ENCODE measurements at places on chromosomes 4 and X.

DNA sequence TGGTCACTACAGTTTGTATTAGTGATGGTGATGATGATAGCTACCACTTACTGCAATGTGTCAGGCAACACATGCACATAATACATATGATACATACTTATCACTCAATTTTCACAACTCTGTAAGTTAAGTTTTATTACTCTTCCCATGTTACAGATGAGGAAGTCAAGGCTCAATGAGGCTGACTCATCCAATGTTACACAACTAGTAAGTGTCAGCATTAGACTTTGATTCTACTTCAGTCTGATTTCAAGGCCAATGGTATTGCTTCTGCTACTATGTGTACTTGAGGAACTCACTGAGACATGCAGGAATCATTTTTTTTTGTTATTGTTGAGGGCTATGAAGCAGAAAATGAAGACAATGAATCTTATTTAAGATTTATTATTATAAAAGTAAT is 96.4 kb upstream of the TRPC5OS start:
- no peak for DNase-seq

DNA sequence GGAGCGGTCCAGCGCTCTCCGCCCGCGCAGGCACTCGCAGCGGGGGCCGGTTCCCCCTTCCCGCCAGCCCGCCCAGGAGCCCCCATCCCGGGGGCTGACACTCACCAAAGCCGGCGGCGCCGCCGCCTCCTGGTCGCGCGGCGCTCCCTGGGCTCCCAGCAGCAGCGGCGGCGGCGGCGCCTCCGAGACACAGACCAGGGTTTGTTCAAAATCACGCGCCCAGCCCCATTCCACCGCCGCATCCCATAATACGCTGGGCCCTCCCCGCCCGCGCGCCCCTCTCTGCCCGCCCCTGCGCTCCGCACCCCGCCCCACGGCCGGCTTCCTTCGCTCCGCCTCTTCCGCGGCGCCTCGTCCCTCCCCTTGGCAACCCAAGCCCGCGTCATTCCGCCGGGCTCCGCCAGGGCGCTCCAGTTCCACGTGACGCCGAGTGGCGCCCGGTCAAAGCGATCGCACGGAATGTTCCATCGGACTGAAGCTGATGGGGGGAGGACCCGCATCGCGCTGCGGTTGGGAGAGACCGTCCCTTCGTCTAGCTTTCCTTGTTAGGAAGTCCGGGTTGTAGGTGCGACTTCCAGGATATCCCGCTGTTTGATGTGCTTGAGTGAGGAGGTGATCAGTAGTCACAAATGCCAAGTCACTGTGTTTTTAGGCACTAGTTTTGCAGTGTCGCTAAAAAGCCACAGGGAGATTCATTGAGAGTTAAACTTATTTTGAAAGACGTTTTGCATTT is 2.2 kb upstream of the LIN54 start:
- peak; percentile 92 for DNase-seq

- no peak for DNase-seq
Observed at GRCh38 chr4:4249866-4250265, 1.8 kb upstream of the TMEM128 start.

GRCh38 chrX:4035874-4036273 is 322.4 kb upstream of the PRKX start:
- no peak for DNase-seq

GRCh38 chr4:122739174-122739573 is 6.7 kb downstream of the BBS12 start:
- no peak for DNase-seq

DNA sequence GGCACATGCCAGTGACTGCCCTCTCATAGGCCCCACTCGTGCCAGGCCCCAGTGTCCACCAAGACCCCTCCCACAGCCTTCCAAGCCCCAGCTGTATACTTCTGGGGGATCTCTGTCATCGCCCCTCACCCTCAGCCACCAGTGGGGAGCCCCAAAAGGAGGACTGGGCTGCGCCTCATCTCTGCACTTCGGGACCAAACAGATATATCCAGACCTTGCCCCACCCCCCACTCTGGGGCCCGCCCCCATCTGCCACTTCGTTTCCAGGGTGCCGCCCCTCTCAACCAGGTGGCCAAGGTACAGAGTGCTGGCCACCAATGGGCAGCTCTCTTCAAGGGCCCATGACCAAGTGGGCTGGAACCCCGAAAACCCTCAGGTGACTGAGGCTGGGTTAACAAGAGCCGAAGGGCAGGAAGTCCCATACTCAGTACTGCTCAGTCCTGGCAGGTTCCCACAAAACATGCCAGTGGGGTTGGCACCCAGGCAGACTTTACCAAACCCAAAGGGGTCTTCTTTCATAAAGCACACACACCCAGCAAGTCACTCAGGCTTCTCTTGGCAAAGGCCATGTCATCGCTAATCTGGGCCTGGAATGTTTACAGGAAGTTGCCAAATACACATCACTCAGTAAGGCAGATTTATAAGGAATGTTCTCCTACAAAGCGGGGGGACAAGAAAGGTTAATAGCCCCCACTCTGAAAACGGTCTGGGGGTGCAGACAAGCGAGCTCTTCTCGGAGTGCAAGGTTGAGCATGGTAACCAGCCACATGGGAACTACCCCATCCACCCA is 4.4 kb downstream of the ZFYVE28 start:
- no peak for DNase-seq

DNA sequence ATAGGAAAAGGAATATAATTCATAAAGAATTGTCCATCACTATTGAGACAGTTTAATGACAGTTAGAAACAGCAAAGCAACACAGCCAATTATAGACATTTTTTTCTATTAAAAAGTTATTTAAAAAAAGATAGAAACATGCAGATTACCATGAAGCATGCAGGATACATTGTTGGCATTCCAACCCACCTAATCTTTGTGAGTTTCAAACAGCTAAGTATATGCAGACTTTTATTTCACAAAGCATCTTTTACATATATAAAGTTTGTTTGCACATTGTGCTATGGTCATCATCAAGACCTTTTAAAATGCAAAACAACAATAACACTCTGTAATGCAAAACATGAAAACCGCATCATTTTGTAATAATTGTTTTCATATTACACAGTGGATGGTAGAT is 125.9 kb upstream of the ETNPPL start:
- no peak for DNase-seq

DNA sequence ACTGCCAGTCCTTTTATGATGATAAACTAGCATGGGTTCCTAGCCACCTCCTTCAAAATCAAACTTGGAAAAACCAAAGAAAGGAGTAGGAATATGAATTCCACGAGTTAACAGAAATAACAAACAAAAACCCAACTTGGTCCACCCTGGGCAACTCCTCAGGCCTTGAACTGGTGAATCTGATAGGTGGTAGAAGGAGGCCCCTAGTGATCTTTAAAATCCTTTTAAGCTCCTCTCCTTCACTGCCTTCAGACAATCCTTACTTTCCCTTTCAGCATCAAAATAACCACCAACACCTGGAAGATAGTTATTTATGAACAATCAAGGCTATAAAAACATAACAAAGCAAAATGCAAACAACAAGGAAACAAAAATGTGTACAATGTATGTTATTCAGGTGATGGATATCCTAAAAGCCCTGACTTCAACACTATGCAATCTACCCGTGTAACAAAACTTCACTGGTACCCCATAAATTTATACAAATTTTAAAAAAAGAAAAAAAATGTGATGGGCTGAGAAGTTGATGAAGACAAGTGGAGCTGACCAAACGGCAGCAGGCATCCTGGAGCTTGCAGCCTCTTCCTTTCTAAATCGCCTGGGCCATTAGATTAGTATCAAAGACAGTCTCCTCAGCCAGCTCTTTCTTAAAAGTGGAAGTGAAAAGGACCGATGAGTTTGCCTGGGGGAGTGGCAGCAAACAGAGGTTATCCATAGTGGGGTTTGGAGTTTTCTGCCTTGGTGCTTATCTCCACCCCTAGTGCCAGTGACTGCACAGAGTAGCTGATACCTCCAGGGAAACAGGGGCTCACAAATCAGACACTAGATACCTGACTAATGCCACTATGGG is 179.6 kb downstream of the TMA16 start:
- DNase-seq = no peak

GRCh38 chrX:129523079-129523911 is at the start of gene SMARCA1:
Gene SMARCA1 (minus strand): TSS chrX:129523490. CDS start chrX:129523370, 120 bp downstream.
- DNase-seq = no peak

DNA sequence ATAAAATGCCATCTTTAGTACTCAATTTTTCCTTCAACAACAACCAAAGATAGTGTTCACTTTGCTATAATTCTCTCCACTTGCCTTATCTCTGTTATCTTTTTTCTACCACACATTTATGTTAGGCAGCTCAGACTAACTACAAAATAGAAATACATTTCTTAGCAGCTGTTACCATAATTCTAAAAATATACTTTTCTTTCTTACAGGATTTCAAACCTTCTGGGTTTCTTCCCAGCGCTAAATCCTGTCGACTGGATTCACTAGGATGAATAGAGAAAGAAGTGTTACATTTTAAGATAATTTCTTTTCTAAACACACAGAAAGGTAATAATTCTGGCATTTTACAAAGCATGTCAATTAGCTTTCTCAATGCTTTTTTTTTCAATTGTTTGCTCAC is 105.5 kb upstream of the GK2 start:
- DNase-seq = no peak

DNA sequence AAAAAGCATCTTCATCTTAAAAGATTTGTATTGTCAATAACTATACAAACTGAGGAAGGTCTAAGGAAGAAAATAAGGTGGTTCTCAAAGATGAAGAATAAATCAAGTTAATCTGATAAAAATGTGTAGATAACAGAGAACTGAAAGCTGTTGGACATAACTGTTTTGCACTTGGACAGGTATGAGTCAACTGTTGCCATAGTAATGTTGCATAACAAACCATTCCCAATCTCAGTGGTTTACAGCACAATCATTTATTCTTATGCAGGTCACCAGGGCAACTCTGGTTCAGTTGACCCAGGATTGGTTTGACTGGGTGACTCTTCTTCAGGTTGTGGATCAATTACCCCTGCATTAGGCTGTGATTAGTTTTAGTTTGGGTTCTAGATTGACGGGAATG is 2197.7 kb downstream of the ARAP2 start:
- DNase-seq = no peak

GRCh38 chr4:40552536-40552935 is 77.1 kb downstream of the RBM47 start:
- no peak for DNase-seq

- DNase-seq = no peak
Observed at GRCh38 chr4:24889991-24890390, 22.9 kb downstream of the CCDC149 start.

DNA sequence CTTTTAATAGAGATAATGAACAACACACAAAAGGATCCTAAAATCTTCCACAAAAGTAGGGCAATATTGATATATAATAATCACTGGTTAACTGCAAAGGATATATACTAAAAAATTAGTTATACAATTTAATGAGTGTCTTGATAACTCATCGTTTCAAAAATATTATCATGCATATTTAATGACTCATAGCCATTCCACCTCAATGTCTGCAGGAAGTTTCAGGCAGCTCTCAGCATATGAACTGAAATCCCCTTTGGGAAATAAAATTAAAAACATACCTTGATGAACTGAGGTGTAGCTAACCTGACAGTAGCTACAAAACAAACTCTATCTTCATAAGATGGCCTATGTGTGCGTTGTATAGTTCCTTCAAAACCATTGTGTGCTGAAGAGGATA is 62.9 kb downstream of the TMEM165 start:
- no peak for DNase-seq

GRCh38 chrX:136781180-136781797 is 557 bp upstream of the ARHGEF6 start:
- no peak for DNase-seq

DNA sequence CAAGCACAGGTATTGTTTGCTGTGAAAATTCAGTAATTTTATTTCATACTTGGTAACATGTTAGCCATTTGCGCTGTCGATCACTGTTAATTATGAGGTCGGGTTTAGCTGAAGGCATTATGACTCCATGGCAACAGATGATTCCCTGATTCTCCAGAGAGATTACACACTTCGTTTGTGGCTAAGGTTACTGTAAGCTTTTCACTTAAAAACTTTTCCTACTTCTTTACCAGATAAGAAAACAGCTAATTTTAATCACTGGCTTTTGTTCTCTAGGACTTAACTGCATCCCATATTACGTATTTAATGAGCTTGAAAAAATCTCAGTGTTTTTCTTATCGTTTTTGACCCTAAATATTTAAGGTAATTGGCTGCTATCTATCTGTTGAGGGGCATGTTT is 2.1 kb downstream of the GSTCD start:
- DNase-seq = no peak

DNA sequence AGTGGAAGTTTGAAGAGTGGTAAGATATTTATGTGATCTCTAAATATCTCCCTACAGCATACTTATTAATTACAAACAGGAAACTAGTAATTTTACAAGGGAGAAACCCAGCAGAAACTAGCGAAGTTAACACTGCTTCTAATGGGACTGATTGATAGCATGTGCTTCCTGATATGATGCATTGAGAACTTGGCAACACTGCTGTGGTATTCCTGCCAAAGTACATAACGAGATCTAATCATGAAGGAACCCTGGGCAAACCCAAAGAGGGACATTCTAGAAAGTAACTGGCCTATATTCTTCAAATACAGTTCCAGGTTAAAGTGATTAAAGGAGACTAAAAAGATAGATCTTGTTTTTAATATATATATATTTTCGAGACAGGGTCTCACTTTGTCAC is 4.6 kb upstream of the GPR34 start:
- DNase-seq = no peak

Data from NCI-H1694 treated with DMSO at 0.1 percent for 48 hours (cell line).